Kidney glomerular epithelial cell (primary cell): ENCODE measurements at places on chromosomes 6 and 20.

- DNase-seq = peak; percentile 90
Measured at GRCh38 chr20:51354769-51355319, 187.7 kb downstream of the NFATC2 start.

DNA sequence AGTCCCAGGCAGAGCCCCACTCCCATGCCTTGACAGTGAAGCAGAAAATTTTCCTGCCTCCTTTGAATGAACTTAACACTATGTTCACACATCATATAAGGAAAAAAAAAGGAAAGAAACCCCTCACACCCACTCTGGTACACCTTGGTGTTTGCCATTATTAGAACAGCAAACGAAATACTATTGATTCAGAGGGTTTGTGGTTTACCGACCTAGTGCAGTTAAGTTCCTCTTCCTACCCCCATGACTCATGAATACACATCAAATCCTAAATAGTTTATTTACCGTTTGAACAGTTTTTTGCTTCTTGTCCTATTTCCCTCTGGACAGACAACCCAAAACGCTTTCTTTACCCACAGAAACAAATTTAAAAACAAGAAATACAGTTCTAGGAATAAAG lies 237.7 kb downstream of the FOXA2 start:
- DNase-seq = no peak

DNA sequence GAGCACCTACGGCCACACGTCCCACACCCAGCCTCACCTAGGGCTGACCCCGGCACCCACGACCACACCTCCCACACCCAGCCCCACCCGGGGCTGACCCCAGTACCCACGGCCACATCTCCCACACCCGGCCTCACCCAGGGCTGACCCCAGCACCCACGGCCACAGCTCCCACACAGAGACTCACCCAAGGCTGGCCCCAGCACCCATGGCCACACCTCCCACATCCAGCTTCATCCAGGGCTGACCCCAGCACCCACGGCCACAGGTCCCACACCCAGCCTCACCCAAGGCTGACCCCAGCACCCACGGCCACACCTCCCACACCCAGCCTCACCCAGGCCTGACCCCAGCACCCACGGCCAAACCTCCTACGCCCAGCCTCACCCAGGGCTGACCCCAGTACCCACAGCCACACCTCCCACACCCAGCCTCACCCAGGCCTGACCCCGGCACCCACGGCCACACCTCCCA lies 36.7 kb downstream of the NINL start:
- DNase-seq = no peak

- no peak for DNase-seq
Measured at GRCh38 chr6:66964216-66964615, 1257.2 kb upstream of the EYS start.

- no peak for DNase-seq
Measured at GRCh38 chr6:16061818-16062217, 67.1 kb upstream of the MYLIP start.

DNA sequence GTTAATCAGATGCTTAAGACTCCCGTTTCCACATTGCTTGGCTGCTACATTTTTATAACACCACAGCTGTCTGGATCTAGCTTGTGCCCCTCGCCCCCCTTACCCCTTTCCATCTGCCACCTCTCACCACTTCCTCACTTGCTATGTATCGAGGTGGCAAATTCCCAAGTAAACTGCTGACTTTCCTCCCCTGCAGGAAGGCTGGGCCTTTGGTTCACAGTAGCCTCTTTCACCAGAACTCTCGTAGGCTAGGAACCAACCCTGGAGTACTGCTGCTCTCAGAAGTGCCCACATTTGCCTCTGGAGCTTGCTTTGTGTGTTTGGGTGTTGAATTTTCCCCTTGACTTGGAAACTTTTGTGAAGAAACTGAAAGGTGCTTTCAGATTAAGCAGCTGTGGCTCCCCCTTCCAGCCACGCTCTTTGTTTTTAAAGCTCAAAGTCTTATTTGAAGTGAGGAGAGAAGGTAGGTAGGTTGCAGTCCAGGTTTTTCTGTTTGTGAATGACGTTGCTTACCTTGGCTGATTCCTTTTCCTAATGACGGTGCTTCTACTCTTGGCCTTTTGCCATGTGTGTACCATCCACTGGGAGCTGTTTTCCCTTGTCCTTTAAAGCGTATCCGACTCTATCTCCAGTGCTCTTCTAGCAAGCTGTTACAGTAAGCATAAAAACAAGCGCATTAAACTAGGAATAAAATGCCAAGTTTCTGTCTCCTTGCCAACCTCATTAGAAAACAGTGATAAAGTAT lies 90.4 kb downstream of the CARMIL1 start:
- peak; percentile 44 for DNase-seq

GRCh38 chr20:40962733-40963504 lies 65.7 kb upstream of the TOP1 start:
- peak; percentile 63 for DNase-seq

DNA sequence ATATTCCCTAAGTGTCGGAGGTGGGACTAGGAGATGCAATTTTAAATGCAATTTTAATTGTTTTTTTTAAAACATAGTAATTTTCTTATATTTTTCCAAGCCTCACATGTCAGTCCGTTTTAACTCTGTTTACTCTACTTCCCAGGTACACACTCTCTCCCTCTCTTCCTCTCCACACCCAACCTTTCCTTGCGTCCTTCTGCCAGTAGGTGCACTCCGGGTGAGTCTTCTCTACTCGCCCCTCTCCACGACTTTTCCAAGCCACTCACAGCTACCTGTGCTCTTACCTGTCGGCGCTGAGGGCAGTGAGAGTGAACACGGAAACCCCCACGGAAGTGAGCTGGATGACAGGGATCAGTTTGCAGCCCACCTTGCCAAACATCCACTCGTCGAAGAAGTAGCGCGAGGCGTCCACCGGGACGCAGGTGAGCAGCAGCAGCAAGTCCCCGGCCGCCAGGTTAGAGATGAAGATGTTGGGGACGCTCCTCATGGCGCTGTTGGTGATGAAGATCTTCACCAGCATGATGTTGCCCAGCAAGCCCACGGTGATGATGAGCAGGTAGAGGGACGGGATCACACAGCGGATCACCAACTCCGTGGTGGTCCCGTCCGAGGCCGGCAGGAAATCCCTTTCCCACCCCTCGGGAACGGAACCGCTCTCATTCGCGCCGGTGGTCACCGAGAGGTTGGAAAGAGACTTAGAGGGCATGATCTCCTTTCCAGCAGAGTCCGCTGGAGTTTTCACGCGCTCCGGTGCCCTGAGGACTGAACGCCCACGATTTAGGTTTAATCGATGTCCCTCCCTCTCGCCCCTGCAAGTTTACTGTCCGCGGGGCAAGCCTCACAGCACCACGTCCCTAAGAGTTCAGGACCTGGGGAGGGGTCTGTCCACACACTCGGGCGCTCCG lies 44.5 kb upstream of the GJE1 start:
- DNase-seq = no peak

- DNase-seq = no peak
Measured at GRCh38 chr6:102907181-102907580, 1513.7 kb downstream of the GRIK2 start.
